Retinal pigment epithelial cell (primary cell): ENCODE measurements at places on chromosomes 3 and 15.

DNA sequence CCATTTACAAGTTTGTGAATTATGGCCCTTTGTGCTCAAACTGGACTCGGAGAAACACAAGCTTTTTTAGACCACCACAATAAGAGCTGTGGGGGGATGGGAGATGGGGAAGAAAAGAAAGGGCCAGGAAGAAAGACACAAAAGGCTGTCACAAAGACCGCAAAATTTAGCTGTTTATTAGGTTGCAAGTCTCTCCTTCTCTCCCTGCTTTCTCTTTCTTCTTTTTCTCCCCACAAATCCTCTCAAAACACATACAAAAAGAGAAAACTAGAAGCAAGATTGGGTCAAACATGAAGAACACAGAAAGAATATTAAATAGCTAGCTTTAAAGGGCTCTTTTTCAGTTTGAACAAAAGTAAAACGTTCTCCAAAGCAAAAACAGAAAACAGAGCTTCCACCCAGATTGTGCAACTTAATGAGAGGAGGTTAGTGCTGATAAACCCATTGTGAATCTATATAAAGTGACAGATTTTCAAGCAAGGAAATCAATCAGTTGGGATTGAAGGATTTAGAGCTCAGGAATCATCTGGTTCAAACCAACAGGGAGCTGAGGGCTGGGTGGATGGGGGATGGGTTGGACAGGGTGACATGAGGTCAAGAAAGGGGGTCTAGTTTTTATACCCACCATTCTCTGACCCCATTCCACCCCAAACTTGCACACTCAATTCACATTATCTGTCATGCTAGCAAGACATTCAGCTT, 87.3 kb downstream of the DHX30 start:
- no peak for DNase-seq

DNA sequence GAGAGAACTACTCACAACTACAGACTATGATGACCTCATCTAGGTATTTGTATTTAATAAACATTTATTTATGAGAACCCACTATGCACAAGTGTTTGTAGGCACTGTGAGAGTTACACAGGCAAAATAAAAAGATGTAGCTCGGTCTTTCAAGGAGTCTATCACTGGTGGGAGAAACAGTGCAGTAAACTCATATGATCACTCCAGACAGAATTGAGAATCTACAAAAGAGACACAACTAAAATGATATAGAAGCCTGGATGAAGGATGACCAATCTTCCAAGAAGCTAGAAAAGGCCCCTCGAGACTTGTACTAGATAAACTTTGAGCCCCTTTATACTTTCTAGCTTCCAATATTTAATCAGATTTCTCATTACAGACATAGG, 70.2 kb upstream of the ZBTB20 start:
- DNase-seq = no peak

GRCh38 chr3:114214542-114215341, 22.6 kb downstream of the ZNF80 start:
- no peak for DNase-seq

DNA sequence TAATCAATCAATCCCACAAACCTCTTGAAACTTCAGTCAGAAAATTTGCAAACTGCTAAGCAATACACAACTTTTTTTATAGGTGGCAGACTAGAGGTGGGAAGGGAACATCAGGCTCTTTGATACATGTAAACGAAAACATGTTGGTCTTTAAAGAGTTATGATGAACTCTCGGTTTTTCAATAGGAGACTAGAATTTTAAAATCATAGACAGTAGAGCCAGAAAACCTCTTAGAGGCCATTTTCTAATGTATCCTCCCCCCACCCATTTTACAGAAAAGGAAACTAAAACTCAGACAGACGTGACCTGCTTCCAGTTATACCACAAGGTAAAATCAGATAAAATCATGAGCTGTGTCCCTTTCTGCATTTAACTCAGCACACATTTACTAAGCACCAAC, 179.1 kb upstream of the LPP start:
- no peak for DNase-seq

DNA sequence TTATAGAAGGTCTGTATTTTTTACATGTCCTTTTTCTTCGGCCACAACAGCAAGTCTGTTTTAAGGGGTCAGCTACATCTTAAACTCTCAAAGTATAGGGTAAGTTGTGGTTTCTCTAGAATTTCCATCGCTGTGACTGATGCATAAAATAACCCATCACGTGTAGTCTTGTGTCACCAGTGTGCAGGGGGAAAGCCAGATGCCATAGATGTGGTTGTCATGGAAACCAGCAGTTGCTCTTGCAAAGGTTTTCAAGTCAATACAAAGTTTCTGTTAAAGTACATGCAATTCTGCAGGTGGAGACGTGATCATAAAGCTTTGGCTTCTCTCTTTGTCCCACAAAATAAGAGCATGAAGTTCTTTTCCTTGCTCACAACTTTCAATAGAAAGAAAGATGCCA, 210.3 kb upstream of the ONECUT1 start:
- no peak for DNase-seq

DNA sequence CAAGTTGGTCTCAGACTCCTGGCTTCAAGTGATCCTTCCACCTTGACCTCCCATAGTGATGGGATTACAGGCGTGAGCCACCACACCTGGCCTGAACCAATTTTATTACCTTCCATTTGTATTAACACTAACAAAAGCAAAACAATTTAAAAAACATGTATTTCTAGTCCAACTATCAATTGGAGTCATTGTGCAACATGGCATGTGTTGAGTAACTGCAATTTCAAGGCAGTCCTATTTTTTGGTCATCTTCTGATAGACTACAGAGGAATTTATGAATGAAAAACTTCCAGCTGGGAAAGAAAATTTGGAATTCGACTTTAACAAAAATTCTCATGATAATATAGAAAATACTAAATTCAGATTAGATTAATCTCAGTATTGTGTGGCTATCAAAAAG, 16.8 kb downstream of the SPTSSB start:
- DNase-seq = no peak

- DNase-seq = no peak
Measured at GRCh38 chr15:38883987-38884386, 319.4 kb upstream of the RASGRP1 start.

- no peak for DNase-seq
Measured at GRCh38 chr3:112448939-112449338, 50.3 kb downstream of the BTLA start.

DNA sequence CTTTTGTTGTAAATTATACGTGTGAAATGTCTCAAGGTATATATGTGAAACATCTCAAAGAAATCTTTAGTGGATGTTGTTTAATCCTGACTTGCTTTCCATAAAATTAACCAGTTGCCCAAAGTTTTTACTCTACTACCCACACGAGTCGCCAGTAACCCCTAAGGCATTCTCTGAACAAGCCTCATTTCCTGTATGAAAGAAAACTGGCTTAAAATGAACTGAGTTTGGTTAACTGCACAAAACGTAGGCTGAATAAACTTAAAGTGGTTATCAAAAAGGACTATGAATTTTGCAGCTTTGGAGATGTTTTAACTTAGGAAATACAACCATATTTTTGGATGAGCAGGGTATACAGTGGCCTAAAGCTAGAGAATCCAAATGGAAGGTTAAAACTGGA, 2.7 kb upstream of the APPL1 start:
- DNase-seq = no peak

DNA sequence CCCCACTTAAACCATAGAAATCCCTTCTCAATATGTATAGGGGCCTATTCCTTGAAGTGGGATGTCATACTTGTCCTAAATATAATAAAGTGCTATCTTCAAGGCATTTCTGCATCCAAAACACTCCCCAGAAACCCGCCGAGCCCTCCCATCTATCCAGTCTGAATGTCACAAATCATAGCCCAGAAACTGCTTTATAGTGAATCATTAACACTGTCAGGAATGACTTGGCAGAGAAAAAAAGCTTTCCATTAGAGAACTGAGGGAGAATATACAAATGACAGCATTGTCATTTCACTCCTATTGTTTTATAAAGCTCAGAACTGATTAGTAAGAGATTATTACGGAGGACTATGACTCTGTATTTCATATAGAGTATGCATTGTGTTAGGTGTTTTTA, 48.4 kb upstream of the MEIS2 start:
- DNase-seq = no peak

DNA sequence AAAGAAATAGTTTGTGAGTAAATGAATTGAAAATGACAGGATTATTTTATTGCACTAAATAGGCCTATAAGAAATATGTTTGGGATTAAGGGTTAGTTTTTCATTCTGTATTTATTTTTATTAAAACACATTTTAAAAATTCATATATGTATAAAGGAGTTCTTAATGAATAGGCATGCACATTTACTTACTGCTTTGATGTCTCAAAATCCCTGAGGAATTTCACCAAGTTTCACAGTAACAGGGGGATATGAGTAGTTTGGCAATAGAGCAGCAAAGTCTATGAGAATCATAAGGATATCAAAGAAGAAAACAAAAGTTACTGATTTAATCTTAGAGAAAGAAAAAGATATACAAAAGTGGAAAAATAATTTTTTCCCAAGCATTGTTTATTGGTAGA, 411.7 kb downstream of the NAALADL2 start:
- DNase-seq = no peak

- no peak for DNase-seq
Measured at GRCh38 chr3:107977221-107978130, 113.4 kb downstream of the CD47 start.
